ENCODE measurements at places on chromosomes 6 and 20.

DNA sequence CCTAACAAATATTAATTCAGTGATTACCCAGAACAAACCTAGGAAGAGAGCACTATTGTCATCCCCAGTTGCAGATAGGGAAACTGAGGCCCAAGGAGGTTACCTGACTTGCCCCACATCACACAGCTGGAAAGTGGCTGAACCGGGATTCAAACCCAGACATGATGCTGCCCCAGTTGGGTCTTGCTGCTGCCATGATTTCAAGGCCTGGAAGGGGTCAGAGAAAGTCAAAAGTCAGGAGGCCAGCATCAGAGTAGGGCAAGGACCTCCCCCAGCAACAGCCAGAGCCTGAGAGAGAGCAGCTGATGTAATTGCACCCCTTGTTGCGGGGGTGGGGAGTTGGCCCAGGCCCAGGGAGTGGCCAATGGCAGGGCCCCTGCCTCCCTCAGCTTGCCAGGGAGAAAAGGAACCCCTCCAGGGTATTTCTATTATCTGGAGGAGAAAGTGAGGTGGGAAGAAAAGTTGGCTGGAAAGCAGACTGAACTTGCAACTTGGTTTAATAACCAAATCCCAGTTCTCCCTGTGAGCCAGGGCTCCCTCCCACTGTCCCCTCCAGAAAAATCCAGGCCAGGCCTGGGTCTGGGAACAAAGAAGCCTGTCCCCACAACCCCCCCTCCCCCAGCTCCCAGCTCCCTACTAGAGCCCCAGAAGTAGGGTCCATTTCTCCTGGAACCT lies 83.6 kb downstream of the MRPL14 start:
- no peak for DNase-seq

- no peak for DNase-seq
These were observed 14.8 kb upstream of the HLA-DRB1 start for GRCh38 chr6:32604434-32604877.

- DNase-seq, result no peak
These were observed 80.5 kb downstream of the MTFR2 start for GRCh38 chr6:136169394-136170148.

DNA sequence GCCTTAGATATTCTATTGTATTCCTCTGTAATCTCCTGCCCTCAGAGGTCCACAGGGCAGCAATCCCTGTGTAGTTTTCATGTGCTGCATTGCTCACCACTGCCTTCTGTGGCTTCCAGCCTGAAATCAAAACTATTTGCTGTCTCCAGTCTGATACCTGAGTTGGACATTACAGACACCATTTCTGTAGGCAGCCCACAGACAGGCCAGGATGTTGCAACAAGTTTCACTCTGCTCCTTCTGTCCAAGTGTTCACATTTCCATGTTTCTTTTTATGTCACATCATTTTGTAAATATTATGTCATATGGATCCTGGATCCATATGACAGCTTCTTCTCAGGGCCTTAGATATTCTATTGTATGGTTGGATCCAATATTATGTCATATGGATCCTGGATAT lies 21.7 kb downstream of the ECI2 start:
- no peak for DNase-seq
